ENCODE measurements at places on chromosomes 7 and 10.

DNA sequence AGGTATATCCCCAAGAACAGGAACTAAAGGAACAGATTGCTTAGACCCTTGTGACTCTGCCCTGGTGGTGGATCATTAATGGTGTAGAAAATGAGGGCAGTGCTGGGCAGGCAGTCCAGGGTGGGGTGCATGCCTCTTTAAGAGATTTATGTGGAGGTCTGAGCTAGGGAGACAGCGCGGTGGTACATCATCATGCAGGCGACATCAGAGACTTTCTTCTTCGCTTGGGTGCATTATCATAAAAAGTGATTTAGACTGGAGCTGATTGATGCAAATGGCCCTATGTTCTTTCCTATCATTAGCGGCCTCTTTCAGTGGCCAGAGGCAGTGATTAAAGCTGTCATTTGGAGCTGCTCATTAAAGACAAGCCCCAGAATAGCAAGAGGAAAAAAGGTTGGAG is 519.1 kb upstream of the GALNT17 start:
- DNase-seq, result no peak

DNA sequence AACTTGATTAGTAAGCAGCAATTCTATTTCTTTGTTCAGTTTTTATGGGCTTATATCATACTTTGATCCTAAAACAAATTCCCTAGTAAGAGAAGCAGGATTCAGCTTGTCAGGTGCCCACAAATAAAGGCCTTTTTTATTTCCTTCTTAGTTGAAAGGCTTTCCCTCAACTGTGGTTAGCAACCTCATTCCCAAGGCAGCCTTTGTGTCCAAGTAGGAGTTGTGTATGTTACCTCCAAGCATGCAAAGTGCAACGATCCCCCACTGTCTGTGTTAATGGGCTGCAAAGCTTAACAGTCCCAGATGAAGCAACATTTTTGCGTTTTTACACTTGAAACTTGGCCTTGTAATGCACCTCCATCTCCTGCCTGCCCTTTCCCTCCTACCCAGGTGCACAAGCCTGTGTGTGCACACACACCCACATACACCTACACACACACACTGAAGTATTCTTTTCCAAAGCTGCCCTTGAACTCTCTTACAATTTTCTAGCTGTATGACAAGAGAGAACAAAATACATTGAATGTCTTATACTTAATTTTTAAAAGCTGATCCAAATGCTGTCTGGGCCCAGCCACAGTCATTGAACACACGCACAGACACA is 278.2 kb downstream of the SNX13 start:
- no peak for DNase-seq

DNA sequence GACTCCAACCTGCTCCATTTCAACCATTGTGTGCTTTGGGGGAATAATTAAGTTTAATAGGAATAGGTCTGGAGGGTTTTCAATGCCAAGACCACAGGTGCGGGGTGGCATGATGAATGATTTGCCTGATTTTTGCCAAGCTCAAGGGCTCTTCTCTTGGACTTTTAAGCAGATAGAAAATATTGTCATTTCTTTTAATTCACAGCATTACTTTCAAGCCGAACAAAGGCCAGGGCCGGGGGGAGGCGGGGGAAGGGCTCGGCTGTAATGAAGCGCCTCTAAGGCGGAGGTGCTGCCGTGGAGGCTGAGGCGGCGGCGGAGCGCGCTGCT is 6.5 kb downstream of the PTF1A start:
- DNase-seq, result no peak

GRCh38 chr7:157271991-157272324 is 64.8 kb upstream of the DNAJB6 start:
- no peak for DNase-seq

- no peak for DNase-seq
These were observed 19.6 kb upstream of the PRKAG2 start for GRCh38 chr7:151896486-151896885.

DNA sequence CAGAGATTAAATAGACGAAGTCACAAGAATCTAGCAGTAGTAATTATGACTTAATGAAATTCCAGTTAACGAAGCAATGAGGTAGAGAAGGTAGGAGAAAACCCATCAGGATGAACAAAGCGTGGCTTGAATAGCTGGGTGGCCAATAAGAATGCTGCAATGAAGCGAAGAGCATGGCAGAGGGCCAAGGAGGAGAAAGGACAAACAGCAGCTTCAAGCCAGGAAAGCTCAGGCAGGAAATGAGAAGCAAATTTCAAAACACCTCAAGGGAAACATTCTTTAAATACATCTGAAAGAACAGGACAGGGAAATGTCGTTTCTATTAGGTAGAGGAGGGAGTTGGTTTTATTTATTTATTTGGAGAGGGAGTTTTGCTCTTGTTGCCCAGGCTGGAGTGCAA is 122.5 kb downstream of the KIAA1217 start:
- DNase-seq, result no peak

- no peak for DNase-seq
These were observed 17.8 kb downstream of the YKT6 start for GRCh38 chr7:44218418-44219201.

DNA sequence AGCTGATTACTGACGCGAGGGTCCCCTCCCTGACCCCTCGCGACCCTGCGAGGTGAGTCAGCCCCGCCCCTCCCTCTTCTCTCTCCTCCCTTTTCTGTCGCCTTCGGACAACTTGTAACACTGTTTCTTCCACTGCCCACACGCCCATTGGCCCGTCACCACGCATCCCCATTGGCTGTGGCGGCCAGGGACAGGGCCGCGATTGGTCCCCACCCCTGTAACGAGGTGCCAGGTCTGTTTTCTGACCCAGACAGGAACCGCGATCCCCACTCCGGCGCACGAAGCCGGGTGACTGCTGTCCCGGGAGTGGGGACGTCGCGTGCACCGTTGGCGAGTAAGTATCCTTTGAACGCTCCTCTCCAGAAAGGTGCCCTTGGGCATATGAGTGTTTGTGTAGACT is at the start of gene STRA8:
STRA8 (plus strand) TSS at position 269 of the 400 bp plus-strand sequence. CDS start 6,687 bp downstream, outside the sequence.
- DNase-seq, result no peak

GRCh38 chr7:93575555-93576399 is 1.3 kb upstream of the CALCR start:
- no peak for DNase-seq

DNA sequence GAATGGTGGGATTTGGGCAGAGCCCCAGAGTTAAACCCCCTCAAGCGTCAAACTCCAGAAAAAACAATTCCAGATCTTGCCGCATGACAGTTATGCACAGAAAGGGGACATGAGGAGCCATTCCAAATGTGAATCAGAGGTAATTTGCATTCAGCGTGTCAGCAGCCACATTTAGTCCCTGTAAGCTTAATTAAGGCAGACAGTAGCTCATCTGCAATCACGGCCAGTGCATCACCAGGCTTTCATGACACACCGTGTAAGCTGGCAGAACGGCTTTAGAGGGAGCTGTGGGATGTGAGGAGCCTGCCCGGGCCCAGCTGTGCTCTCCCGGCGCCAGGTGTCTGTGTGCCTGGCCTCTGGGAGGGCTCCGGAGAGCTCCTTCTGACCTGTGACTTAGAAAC is 18.7 kb upstream of the PRKAG2 start:
- DNase-seq, result no peak

- no peak for DNase-seq
These were observed 36.9 kb downstream of the MALSU1 start for GRCh38 chr7:23336086-23336485.
